CD4-positive, alpha-beta T cell treated with Interferon alpha-2 for 1 hour (primary cell): ENCODE measurements at places on chromosomes 16 and 17.
A peak's percentile ranks its signal among the peaks of the same experiment; 100 is the strongest.

- DNase-seq: no peak
These were observed 32.9 kb downstream of the ATAD5 start for GRCh38 chr17:30864636-30865035.

DNA sequence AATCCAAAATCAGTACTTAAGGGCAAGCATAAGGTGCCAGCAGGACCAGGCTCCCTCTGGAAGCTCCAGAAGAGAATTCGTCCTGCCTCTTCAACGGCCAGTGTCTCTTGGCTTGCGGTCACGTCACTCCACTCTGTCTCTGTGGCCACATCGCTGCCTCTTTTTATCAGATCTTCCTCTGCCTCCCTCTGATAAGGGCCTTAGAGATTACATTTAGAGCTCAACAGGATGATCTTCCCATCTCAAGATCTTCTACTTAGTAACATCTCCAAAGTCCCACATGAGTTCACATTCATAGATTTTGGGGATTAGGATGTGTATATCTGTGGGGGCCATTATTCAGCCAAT is 16.9 kb downstream of the MPG start:
- no peak for DNase-seq

DNA sequence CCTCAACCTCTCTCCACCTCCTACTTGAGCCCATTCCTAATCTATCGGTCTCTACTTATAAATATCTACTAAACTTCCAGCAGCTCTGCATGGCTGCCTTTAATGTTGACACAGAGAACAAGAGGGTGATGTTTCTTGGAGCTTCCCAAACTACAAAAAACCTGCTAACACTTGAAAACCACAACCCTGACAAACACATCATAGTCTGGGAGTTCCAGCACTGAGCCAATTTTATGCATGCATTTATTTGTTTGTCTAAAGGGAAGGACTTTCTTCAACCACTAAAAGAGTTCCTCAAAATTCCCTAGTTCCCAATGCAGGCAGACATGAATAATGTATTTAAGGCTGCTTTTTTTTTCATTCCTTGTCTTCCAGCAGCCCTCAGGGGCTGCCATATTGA is 331.8 kb upstream of the XYLT1 start:
- DNase-seq: no peak

DNA sequence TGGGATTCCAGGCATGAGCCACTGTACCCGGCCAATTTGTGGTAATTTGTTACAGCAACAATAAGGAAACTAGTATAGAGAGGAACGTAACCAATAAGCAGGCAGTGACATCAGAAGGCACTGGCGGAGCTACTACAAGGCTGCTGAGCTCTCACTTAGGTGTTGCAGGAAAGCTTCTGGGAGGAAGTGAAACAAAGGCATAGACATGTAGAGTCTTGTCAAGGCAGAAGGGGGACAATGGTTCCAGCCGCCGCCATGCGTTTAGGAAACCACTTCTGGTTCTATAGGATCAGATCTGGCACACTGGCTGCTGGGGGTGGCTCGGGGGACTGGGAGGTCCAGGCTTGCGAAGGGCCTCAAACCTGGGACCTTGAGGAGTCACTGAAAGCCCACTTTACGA is 9.4 kb upstream of the CPSF4L start:
- DNase-seq: no peak

DNA sequence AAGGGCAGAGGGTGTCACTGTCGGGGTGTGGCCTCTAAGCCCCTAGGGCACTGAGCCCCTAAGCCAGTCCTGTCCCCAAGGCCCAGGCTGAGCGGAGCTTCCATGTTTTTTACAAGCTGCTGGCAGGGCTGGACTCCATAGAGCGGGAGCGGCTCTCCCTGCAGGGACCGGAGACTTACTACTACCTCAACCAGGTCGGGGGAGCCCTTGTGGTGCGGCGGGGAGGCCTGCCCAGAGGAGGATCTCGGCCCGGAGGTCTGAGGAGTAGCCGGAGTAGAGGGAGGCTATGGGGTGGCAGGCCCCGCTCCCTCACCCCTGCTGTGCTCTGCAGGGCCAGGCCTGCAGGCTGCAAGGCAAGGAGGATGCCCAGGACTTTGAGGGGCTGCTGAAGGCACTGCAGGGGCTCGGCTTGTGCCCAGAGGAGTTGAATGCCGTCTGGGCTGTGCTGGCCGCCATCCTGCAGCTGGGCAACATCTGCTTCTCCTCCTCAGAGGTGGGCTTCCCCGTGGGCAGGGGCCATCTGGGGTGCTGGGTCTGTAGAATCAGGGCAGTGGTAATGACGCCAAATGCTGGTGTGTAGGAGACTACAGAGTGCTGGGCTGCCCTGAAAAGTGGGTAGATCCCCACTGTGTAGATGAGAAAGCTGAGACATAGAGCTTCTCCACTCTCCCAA is 4.9 kb downstream of the MYO15B start:
- no peak for DNase-seq

DNA sequence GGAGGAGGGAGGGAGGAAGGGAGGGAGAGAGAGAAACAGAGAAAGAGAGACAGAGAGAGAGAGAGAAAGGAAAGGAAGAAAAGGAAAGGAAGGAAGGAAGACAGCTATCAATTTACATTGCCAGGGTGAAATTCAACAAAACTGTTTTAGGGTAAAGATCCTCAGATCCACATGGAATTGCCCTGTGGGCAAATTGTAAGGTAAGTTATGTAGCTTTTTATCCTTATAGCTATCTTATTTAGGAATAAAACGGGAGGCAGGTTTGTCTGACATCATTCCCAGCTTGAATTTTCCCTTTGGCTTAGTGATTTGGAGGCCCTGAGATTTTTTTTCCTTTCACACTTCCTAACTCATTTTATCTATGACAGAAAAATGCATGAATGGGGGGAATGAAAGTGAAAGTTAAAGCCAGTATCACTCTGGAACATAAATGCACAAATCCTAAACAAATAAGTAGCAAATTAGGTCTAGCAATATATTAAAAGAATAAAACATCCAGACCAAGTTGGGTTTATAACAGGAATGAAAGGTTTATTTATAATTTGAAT is 3.4 kb upstream of the UQCRC2 start:
- no peak for DNase-seq

- no peak for DNase-seq
These were observed 109.2 kb upstream of the NUDT7 start for GRCh38 chr16:77613095-77613494.

DNA sequence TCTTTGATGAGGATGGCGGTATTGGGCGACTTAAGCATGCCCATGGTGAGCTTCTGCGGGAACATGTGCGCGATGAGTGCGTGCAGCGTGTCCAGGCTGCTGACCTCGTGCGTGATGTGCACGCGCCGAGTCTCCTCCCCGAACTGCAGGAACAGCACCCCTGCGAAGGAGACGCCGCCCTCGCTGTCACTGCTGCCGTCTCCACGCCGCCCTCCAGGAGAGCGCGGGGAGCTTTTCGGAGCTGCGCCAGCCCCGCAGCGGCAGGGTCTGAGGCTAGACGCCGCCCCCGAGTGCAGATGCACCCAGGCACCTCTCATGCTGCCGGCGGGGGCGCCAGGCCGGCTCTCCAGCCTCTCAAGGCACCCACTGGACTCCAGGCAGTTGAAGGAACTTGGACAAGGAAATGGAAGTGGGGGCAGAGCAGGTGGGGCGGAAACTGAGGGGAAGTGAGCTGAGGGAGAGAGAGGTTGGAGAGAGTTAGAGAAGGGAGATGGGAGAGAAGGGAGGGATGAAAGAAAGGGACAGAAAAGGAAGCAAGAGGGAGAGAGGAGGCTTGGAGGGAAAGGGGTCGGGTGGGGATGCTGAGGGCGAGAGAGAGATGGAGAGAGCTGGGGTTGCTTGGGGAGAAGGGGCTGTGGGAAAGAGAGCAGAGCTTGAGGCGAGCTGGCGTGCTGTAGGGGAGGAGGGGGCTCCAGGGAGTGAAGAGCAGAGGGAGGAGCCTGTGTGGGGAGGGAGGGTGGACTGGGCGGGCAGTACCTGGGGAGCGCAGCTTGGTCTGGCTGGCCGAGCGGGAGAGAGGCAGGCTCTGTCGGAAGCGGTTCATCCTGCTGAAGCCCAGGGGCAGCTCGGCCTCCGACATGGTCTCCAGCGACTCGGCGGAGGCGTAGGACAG is 42.1 kb downstream of the SRCIN1 start:
- no peak for DNase-seq

- no peak for DNase-seq
These were observed 124.2 kb downstream of the TMEM132E start for GRCh38 chr17:34703533-34703932.

DNA sequence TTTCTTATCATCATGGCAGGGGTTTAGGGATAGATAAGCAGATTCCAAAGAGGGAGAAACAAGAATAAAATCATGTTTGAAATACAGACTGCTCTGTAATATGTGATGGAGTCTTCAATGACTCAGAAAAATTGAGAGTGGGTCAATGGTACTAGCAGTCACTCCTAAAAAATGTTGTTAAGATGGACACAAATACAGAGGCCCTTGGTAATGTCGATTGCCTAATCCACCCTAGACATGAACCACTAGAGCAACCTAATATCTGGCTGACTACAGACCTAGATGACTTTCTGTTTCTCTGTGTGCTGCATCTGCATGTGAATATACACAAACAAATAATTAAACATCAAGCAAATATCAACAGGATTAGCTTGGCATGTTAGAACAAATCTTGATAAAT is 135.8 kb downstream of the CDH8 start:
- no peak for DNase-seq

DNA sequence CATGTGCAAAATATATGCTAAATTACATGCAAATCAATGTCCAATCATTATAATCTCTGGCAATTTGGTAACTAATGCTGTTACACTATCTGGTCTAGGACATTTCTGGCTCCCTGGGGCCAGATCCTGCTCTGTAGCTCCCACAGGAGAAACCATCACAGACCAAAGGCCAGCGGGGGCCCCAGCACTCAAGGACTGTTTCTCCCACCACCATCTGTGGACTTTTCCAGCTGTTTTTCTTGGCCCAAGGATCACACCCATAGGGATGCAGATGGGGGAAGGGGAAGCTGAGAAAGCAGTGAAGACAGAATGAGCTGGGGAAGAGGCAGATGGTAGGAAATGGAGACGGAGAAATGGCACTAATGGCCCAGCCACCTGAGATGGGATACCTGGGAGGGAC is at the start of gene HIGD1B:
HIGD1B (plus strand) TSS at position 298 of the 400 bp plus-strand sequence. CDS start 270 bp downstream, outside the sequence.
- DNase-seq: no peak

DNA sequence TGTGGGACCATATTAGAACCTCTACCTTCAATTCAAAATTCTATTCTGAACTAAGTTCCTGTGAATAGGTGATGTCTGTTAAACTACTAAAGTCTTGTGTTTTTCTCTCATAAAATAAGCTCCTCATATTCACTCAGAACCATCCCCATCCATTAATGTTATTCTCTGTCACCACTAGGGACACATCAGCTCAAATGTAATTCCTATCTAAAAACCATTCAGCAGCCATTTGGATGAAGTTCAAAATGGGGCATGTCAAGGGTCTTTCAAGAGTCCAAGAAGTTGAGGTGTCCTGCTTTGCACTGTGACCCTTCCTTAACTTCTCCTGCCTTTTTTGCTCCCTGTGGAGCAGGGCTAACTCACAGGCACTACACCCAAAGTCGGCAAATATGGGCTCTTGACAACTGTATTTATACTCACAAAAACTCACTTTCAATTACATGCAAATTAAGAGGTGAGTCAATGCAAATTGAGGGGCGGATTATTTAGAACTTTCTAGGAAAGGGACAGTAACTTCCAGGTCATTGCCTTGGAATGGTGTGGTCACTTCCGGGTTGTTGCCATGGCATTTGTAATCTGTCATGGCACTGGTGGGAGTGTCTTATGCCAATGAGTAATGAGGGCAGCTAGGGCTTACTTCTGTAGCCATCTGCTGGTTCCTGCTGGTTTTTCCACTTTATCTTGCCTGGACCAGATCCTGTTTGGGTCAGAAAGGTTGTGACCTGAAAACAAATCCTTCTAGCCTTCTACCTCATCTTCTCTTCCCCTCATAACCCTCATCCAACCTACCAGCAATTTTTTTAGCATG is 128.2 kb upstream of the COX10 start:
- DNase-seq: no peak

DNA sequence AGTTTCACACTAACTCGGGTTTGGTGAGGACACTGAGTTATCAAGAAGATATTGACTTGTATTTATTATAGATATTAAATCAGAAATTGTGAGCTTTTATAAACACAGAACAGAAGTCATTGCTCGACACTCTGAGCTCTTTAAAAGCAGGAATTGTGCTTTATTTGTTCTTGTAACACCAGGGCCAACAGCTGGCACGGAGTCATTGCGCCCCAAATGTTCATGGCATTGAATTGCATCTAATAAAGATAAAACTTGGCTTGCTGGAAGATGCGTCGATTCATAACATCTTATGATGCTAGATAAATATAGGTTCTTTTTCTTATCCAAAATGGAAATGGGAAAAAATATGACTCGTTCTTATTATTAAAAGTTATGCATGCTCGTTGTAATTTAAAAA is 11.8 kb upstream of the MLYCD start:
- DNase-seq: no peak

DNA sequence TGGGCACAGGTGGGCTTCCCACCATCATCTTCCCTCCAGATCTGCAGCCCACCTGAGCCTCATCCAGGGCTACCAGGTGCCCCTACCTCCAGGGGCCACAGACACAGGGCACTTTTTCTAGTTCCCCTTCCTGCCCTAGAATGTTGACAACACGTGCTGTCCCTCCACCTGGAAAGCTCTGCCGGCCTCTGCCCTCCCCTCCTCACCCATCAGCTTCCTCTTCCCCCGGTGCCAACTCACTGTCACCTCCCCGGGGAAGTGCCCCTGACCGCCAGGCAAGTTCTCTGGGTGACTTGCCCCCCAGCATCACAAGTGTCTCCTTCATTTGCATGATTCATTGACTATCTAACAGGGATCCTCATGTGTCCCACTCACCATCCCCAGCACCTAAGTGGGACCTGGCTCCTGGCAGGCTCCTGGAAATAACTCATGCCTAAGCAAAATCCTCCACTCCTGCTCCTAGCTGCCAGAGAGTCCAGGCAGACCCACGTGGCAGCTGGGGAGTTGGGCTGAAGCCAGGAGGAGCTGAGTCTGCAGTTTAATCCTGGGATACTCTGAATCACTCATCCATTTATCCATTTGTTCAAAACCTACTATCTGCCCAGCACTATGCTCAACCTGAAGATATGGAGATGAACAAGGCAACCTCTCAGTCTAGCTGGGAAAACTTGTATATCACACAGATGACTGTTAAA is 304.4 kb downstream of the FOXL1 start:
- DNase-seq: no peak

DNA sequence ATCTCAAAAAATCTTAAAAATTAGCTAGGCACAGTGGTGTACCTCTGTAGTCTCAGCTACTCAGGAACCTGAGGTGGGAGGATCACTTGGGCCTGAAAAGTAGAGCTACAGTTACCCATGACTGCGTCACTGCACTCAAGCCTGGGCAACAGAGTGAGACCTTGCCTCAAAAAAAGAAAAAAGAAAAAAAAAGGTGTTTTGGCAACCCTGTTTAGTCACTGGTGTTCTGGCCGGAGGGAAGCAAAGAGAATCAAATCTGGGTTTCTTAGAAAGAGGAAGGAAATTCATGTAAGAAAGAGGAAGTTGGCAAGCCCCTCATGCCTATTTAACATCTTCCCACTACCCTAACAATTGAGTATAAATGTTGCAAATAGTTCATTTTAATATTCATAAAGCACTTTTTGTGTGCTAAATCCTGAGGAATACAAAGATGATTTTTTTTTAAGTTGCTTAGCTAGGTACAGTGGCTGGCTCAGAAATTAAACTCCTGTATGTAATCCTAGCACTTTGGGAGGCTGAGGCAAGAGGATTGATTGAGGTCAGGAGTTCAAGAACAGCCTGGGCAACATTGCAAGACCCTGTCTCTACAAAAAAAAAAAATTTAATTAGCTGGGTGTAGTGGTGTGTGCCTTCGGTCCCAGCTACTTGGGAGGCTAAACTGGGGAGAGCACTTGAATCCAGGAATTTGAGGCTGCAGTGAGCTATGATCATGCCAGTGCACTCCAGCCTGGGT is 6.5 kb upstream of the USP32 start:
- peak; percentile 28 for DNase-seq
